ENCODE measurements at places on chromosomes 12 and 14.
A peak's percentile ranks its signal among the peaks of the same experiment; 100 is the strongest.

DNA sequence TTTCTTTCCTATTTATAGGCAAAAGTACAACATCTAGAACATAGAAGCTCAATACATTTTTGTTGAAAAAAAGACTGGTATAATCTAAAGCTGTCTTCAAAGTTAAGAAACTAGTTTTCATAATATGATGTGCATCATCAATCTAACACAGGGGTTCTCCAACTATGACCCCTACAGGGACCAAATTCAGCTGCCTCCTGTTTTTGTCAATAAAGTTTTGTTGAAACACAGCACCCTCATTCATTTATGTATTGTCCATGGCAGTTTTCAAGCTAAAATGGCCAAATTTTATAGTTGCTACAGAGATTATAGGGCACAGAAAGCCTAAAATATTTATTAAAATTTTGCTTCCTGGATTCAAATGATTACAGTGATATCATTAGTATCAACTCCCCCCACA is 452.9 kb downstream of the CCER1 start:
- no peaks in the 10 kb centered on the region for H3K27me3 ChIP-seq
- H3K36me3 ChIP-seq: no peaks in the 10 kb centered on the region
- no peak overlapping the region for H3K27ac ChIP-seq
- DNase-seq: no peak

- H3K4me1 ChIP-seq: peaks cover 30% of the 10 kb centered on the region
- H3K4me3 ChIP-seq: no peak overlapping the region
- H3K27me3 ChIP-seq: no peaks in the 10 kb centered on the region
- H3K27ac ChIP-seq: peak overlapping the region; percentile 26
These were observed 14.1 kb downstream of the ABCD2 start for GRCh38 chr12:39605501-39605900.

GRCh38 chr12:12353276-12353675 is 3.2 kb upstream of the MANSC1 start:
- no peak for DNase-seq
- no peak overlapping the region for H3K4me3 ChIP-seq
- no peak overlapping the region for H3K27ac ChIP-seq

GRCh38 chr12:56980268-56980667 is 22.9 kb upstream of the RDH16 start:
- H3K4me1 ChIP-seq: no peaks in the 10 kb centered on the region
- no peak overlapping the region for H3K27ac ChIP-seq
- no peak for DNase-seq
- H3K4me3 ChIP-seq: no peak overlapping the region
- H3K27me3 ChIP-seq: no peaks in the 10 kb centered on the region
- no peaks in the 10 kb centered on the region for H3K36me3 ChIP-seq

GRCh38 chr14:64918216-64918615 is 4.0 kb downstream of the CHURC1 start:
- H3K4me3 ChIP-seq: no peak overlapping the region
- H3K36me3 ChIP-seq: peaks cover 40% of the 10 kb centered on the region
- no peaks in the 10 kb centered on the region for H3K27me3 ChIP-seq
- peaks cover 55% of the 10 kb centered on the region for H3K4me1 ChIP-seq
- DNase-seq: no peak
- H3K27ac ChIP-seq: no peak overlapping the region

DNA sequence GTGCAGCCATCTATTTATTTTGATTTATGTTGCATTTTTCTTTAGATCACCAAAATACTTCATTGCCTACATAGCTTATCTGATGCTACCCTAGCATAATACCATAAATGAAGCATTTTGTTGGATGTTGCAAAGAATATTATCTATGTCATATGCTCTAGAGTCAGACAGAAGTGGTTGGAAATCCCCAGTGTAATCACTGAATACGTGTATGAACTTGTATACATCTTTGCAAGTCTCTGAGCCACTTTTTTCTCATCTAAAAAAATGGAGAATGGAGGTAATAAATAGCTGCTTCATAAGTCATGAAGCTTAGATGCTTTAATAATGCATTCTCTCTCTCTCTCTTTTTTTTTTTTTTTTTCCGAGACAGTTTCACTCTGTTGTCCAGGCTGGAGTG is 18.5 kb downstream of the EVL start:
- peak overlapping the region; percentile 93 for H3K27ac ChIP-seq
- peak overlapping the region; percentile 87 for H3K4me3 ChIP-seq
- H3K36me3 ChIP-seq: peaks cover 85% of the 10 kb centered on the region
- DNase-seq: no peak
- H3K27me3 ChIP-seq: no peaks in the 10 kb centered on the region

GRCh38 chr14:71355324-71356201 is 448.3 kb downstream of the PCNX1 start:
- H3K27me3 ChIP-seq: no peaks in the 10 kb centered on the region
- no peak overlapping the region for H3K27ac ChIP-seq
- H3K4me3 ChIP-seq: no peak overlapping the region
- DNase-seq: no peak
- peaks cover 29% of the 10 kb centered on the region for H3K4me1 ChIP-seq

DNA sequence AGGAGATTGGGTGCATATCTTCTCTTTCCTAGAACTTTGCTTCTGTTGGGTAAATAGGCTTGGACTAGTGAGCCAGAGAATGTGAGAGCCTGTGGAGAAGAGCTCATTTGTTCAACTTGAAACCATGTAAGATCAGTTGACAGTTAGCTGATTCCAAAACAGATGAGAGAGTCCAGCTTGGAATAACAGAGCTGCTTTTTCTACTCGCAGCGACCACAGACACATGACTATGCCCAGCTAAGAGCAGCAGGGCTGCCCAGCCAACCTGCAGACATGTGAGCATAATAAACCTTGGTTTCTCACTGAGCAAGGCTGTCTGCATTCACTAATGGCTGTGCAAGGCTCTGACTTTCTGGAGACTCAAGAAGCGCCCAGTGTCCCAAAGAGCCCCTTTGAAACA is 209.2 kb downstream of the C12orf75 start:
- no peak for DNase-seq
- H3K27ac ChIP-seq: no peak overlapping the region
- H3K36me3 ChIP-seq: no peaks in the 10 kb centered on the region
- H3K4me1 ChIP-seq: no peaks in the 10 kb centered on the region

DNA sequence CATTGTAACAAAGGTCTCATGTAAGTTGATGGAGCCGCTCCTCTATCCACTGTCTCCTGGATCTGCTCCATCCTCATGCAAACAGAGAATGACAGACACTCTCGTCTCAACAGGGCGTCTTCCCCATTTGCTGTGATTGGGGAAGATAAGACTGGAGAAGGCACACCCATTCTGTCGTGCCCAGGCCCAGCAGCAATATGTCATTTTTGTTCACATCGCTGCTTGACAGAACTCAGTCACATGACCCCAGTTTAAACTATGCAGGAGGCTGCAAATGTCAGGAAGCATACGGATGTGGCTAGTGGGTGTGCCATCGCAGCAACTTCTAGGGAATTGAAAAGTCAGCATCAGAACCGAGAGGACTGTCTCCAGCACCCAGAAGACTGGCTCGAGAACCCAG is 290.5 kb downstream of the TMEM132D start:
- no peaks in the 10 kb centered on the region for H3K4me1 ChIP-seq
- no peak for DNase-seq
- no peak overlapping the region for H3K27ac ChIP-seq
- H3K27me3 ChIP-seq: no peaks in the 10 kb centered on the region
- H3K36me3 ChIP-seq: no peaks in the 10 kb centered on the region

DNA sequence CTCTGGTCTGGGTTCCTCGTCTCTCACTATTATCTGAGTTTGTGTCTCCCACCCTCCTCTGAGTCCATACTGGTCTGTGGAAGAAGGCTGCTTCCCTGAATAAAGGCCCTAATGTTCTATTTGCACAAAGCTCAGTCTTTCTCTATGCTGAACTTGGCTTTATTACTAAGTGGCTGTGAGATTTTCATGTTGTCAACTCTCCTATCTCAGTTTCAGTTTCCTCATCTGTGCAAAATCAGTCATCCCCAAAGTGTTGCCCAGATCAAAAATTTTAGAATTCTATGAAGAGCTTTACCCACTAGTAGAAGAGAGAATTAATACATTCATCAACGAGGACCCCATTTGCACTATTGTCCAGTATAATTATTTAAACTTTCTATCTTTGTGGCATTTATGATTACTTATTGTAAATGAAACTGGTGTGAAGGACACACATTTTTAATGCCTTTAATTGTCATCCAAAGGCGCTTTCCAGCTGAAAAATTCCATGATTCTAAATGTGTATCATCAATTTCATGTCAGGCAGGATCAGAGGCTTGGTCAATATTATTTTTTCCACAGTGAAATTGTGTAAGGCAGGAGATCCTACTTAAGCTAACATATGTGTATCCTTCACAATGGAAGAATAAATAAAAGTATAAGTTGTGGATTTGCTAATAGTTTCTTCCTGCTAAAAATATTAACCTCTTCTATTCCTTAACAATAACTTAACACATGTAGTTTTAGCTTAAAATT is 79.1 kb upstream of the EEA1 start:
- H3K36me3 ChIP-seq: no peaks in the 10 kb centered on the region
- H3K4me3 ChIP-seq: no peak overlapping the region
- H3K27me3 ChIP-seq: peaks cover 4% of the 10 kb centered on the region
- no peak for DNase-seq

DNA sequence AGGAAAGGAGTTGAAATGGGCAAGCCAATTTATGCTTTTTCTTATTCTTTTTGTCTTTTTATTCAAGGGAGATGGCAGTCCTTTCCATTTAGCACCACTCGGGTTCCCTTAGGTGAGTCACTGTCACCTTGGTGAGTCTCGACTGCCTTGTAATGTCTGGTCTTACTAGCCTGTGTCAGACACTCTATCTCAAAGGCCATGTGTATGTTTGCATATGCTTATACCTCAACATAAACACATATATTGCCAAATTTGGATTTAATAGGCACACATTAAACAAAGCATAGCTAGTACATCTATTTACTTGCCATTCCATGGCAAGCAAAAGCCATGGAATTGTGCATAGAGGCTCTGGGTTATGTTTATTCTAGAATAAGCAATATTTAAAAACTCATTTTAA is 624.9 kb upstream of the FOXG1 start:
- DNase-seq: no peak
- H3K27me3 ChIP-seq: no peaks in the 10 kb centered on the region
- no peaks in the 10 kb centered on the region for H3K36me3 ChIP-seq
- H3K4me3 ChIP-seq: no peak overlapping the region
- H3K4me1 ChIP-seq: no peaks in the 10 kb centered on the region
- no peak overlapping the region for H3K27ac ChIP-seq

DNA sequence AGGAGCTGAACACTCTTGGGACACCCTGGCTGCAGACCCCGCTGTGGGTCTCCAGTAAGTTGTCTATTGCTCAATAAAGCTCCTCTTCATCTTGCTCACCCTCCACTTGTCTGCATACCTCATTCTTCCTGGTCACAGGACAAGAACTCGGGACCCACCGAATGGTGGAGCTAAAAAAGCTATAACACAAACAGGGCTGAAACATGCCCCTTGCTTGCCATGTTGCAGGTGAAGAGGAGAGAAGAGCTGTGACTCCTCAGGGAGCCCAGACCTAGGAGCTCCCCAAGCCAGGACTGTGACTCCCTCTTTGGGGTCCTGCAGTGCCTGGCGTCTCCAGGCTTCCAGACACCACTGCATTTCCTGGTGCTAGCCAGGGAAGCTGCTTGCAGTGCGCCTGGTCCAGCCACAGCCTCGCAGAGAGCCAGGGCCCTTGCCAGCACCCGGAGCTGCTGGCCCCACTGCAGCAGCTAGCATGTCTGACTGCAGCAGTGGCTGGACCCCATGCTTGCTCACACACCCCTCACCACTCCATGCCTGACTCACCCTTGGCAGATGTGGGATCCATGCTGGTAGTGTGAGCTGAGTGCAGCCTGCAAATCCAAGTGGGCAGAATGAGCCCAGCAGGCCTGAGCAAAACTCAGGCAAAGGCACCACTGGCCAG is 37.1 kb upstream of the OR5AU1 start:
- H3K4me3 ChIP-seq: peak overlapping the region; percentile 5
- H3K36me3 ChIP-seq: no peaks in the 10 kb centered on the region

GRCh38 chr14:34700622-34701130 is 13.7 kb downstream of the CFL2 start:
- DNase-seq: no peak
- H3K4me3 ChIP-seq: no peak overlapping the region
- H3K27ac ChIP-seq: no peak overlapping the region
- H3K27me3 ChIP-seq: no peaks in the 10 kb centered on the region

DNA sequence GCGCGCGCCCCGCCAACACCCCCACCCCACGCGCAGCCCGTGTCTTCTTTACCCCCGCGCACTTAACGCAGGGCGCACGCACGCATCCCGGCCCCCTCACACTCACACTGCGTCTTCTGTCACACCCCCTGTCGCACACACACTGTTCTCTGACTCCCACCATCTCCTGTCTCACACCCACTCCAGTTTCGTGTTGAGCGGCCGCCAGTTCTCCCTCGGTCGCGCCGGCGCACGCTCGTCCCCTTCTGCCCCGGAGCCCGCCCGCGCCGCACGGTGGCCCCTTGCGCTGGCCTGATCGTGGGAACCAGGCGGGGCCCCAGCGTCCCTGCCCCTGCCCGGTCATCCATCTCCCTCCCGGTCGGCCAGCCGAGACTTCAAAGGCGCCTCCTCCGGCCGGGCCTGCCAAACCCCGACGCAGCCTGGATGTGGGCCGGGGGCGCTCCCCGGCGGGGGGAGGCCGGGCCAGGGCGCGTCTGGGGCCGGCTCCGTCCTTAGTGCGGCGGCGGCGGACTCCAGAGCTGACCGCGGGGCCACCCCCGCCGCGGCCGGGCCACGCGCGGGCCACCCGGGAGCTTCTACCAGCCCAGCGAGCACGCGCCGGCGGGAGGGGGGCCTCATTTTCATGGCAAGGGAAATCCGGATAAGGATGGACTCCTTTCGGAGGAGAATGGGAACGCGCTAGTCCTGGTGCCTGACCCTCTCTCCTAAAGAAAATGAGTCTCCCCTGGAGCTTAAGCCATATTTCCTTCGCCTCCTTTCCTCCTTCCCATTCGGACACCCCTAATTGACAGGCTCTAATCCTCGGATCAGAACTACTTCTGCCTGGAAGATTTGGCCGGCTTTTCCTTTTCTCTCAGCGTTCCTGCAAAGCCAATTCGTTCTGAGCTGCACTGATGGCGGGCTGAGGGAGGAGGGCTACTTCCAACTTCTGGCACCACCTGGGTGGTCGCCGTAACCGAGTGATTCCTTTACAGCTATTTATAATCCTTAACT is 82.0 kb upstream of the HMGA2 start:
- peaks cover 37% of the 10 kb centered on the region for H3K27me3 ChIP-seq
- H3K4me1 ChIP-seq: peaks cover 9% of the 10 kb centered on the region
- H3K27ac ChIP-seq: peak overlapping the region; percentile 49
- peak; percentile 22 for DNase-seq
- H3K36me3 ChIP-seq: peaks cover 2% of the 10 kb centered on the region
- peak overlapping the region; percentile 82 for H3K4me3 ChIP-seq

GRCh38 chr12:41264281-41264680 is 76.2 kb downstream of the PDZRN4 start:
- no peak overlapping the region for H3K27ac ChIP-seq
- no peak overlapping the region for H3K4me3 ChIP-seq
- no peaks in the 10 kb centered on the region for H3K4me1 ChIP-seq
- no peaks in the 10 kb centered on the region for H3K36me3 ChIP-seq

- DNase-seq: no peak
- H3K4me3 ChIP-seq: no peak overlapping the region
- H3K4me1 ChIP-seq: no peaks in the 10 kb centered on the region
These were observed 12.1 kb downstream of the SLC7A8 start for GRCh38 chr14:23171222-23171975.

GRCh38 chr12:9741726-9742125 is 8.8 kb upstream of the CLECL1 start:
- DNase-seq: peak; percentile 84
- H3K27ac ChIP-seq: peak overlapping the region; percentile 97
- H3K36me3 ChIP-seq: peaks cover 13% of the 10 kb centered on the region
- peak overlapping the region; percentile 72 for H3K4me3 ChIP-seq
- H3K27me3 ChIP-seq: no peaks in the 10 kb centered on the region

Measured in T-helper 2 cell treated with Interferon-gamma antibody and Interleukin-4, amounts not matched to agents 5 μg/mL and 100 μg/mL, for 36 hours (primary cell).